ENCODE measurements at places on chromosomes 7 and 10.

DNA sequence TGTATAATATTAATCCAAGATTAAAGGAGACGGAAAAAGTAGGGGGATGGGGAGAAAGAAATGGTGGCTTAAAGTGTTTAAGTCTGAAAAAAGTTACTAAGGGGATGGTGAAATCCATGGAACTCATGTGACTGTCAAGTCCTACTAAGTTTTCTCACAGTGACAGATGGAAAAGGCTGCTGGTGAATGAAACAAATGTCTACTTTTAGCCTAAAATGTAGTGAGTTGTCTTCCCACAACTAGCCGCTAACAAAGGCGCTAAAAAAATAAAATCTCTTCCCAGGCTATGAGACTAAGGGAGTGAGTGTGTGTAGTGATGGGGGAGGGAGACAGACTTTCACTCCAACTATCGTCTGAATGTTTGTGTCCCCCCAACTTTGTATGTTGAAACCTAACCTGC, 12.6 kb downstream of the VIM start:
- no peak for DNase-seq

DNA sequence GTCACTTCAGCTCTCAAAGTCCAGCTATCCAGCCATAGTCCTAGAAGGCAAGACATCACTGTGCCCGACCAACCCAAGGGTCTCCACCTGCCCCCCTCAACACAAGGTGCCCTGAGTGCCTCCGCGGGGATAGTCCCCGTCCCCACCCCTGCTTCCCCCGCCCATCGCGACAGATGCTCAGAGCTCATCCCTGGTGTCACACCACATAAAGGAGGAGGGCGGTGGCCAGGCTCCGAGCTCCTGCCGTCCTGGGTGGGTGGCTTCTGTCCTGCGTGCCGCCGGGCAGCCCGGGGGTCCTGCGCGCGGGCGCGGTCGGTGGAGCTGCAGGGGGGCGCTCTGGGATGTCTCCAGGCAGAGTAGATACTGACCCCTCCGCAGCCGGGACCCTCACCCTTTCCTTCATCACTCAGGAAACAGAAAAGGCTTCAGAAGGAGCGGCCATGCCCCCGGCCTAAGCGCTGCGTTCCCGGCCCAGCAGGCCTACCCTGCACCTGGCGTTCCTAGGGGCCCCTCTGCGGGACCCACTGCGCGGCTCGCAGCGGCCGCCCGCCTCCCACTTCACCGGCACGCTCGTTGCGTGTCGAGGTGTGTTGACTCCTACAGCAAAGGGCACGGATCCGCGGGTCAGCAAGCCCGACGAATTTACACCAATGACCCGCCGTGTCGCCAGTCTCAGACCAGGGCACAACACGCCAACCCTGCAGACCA, 53.4 kb downstream of the ALOX5 start:
- no peak for DNase-seq

- DNase-seq: no peak
Observed at GRCh38 chr10:59682986-59683937, 26.4 kb downstream of the SLC16A9 start.

- DNase-seq: no peak
Observed at GRCh38 chr10:92822060-92822634, 26.2 kb upstream of the EXOC6 start.

GRCh38 chr10:121108051-121108450, 256.9 kb downstream of the WDR11 start:
- DNase-seq: no peak

DNA sequence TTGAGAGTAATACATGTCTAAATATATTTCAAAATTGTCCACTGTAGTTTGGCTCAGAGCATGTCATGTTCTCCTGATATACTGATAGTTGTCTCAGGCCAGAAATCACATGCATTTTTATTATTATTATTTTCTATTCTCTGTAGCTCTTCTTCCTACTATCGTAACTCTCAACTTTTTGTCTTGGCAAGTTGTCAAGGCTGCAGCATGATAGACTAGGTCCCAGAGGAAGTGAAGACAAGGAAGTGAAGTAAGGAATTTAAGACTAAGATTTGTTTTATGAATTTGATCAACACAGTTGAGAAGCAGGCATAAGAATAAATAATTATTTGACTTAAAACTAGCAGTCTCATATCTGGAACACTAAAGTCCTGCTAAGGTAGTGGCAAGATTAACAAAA, 369.5 kb downstream of the ABCA13 start:
- no peak for DNase-seq

- no peak for DNase-seq
Observed at GRCh38 chr10:96598846-96599245, 12.0 kb upstream of the TM9SF3 start.

Data from NCI-H774 (cell line).